CD4-positive, alpha-beta T cell treated with Interleukin-10 for 1 hour (primary cell): ENCODE measurements at places on chromosomes 1 and 21.

DNA sequence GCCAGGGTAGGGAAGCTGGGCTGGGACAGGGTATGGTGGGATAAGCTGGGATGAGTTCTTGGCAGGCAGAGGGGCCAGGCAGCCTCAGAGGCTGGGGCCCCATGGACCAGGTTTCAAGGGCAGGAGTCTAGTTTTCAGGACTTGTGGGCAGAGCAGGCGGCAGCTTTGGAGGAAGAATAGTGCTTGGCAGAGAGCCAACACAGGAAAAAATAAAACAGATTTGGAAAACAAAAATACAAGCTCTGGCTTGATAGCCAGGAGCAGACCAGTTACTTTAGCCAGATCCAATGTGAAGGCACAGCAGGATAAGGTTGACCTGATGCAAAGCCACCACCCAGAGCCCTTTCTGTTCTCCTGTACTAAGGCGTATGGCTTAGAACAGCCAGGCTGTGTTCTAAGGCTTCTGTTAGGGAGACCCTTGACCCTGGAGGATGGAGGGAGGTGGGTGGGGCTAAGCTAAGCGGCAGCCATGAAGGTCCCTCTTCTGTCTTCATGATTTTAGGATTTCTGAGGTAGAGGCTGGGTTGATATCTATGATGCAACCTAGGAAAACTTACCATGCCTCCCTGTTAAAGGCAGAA lies 5.5 kb downstream of the TRAF5 start:
- no peak for DNase-seq

GRCh38 chr1:246705368-246705767 lies 18.8 kb upstream of the SCCPDH start:
- no peak for DNase-seq

GRCh38 chr1:217322834-217323233 lies 308.1 kb downstream of the GPATCH2 start:
- DNase-seq, result no peak

GRCh38 chr1:21539933-21540332 lies 30.7 kb downstream of the ALPL start:
- DNase-seq, result no peak

DNA sequence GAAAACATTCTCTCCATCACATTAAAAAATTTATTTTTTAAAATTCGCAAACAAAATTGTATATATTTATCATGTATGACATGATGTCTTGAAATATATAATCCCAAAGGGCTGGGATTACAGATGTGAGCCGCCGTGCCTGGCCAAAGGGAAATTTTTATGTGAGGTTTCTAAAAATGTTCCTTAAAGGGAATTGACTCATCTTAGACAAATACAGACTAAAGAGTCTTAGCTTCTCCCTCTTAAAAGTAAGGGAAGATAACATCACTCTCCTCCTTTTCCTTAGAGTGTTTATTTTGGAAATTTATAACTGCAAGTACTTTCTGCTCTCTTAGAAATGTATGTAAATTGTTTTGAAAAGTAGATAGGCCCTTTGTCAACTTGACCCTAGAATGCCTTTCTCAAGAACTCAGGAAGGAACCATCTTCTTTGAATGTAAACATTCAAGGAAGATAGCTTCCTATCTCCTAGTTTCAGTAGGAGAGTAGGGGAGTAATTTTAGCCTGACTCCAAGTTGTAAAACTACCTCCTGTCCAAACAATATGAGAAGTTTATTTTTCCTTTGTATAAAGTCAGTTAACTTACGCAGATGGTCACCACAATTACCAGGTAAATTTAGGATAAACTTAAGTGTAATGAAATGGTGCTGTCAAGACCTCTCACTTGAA lies 59.5 kb downstream of the C21orf91 start:
- DNase-seq, result no peak

GRCh38 chr1:240499012-240499411 lies 112.9 kb downstream of the GREM2 start:
- DNase-seq, result no peak

GRCh38 chr1:239250353-239251035 lies 135.9 kb upstream of the CHRM3 start:
- DNase-seq, result no peak

DNA sequence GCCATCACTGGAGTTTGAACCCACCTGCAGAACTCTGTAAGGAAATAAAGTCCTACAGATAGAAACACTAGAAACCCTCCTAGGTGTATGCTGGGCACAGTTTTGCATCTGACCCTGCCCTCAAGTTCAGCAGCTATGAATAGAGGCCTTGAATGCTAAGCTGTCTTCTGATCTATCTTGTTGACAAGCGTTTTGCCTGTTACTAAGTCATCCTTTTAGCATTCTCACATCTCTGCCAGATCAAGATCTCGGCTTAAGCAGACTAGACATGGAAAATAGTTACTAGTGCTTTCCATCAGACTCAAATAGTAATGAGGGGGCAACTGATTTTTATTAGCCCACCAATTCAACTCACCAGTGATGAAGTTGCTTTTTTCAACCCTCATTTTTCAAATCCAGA lies 10.5 kb downstream of the TBX15 start:
- DNase-seq, result no peak

DNA sequence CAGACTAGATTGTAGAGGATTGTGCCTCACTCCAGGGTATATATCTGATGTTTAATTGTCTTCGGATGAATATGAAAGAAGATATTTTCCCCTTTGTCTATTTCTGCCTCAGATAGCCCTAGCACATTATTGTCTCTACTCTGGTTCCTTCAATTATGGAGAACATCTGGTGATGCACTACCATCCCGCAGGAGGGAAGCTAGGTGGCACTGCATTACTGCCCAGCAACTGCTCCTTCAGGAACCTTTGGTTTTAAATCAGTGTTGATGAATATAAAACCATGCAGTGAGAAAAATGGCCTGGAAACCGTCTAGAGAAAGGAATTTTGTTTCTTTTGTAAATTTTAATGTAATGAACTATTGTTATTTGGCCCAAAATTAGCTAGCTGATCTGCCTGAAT lies 68.5 kb downstream of the GPR88 start:
- DNase-seq, result no peak

- no peak for DNase-seq
Measured at GRCh38 chr1:197773856-197774255, 1.4 kb downstream of the DENND1B start.

GRCh38 chr1:99369154-99369553 lies 104.9 kb downstream of the PLPPR4 start:
- no peak for DNase-seq

- no peak for DNase-seq
Measured at GRCh38 chr1:60923389-60924087, 158.8 kb upstream of the NFIA start.

DNA sequence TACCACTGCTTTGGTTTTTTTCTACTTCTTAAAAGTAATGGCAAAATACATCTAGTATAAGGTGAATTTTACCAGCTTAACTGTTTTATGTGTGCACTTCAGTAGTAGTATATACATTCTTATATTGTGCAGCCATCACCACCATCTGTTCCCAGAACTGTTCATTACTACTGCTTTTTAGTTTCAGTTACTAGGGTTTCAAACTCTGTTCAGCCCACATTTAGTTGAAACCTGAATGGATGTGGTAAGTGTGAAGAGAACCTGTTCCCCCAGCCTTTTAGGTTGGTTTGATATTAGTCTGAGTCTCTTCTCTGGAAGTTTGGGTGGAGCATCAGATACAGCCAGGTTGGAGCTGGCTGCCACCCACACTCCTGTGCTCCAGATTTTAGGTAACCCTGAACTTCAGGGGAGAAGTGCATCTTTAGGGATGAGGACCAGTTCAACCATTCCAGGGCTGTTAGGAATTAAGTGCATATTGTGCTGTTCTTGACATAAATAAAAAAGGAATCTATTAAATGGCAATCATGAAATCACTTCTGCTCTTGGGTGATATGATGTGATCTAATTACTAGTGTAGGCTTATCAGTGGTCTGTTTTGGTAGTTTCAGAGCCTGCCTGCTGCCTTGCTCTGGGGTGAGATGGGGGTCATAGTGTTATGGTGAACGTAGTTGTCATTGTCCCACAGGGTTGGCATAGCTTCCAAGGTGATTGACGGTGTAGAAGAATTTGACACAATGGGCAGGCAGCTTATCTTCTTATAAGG lies 32.1 kb downstream of the URB2 start:
- DNase-seq, result no peak

- no peak for DNase-seq
Measured at GRCh38 chr21:22374218-22374969, 1376.2 kb downstream of the NCAM2 start.

DNA sequence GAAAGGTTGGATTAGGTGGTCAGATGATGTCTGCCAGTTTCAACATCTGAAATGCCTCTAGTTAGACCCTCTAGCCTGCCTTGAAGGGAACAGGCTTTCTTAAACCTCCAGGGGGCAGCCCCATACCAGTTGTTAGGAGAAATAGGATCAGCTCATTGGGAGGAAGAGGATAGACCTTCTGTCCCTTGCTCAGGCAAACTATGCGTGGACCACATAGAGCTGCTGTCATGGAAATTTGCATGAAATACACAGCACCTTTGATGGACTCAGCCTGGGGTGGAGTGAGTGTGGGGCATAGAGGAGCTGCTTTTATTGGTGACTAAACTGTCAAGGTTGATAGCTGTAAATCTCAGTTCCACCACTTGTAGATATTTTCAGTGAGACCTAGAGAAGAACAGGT lies 38.4 kb upstream of the SPAG17 start:
- no peak for DNase-seq

DNA sequence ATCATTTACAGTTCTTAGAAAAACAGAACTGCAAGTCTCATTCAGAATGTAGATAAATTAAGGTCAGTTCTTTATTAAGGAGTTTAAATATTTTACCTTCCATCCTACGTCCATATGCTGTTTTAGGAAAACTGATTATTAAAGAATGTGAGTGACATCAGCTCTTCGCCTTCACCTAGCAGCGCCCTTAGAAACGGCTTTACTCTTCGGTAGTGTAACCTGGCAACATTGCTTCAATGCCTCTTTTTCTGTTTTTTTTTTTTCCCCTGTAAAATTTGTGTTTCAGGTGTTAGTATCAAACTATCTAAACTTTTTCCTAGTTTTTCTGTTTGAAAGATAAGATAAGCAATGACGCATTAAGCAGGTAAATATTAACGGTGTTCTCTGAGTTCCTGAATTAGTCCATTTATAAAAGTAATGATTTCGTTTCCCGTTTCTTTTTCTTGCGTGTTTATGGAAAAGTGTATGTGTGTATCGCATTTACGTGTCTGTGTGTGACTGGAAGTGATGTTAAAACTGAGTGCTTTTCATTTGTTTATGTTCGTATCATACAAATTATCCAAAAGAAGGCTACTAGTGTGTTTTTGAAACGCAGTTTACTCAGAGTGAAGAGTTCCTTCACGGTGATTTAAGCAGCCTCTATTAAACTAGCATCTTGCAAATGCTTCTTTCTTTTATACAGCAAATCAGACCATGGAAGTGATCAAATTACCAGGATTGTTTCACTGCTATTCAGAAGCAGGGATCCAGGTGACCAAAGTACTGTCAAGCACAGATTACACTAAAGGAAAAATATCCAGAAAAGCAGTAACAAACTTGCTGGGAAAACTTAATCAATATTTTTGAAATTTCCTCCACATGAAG lies 139.0 kb downstream of the SDCCAG8 start:
- no peak for DNase-seq

- no peak for DNase-seq
Measured at GRCh38 chr1:74470936-74471335, 41.5 kb downstream of the LRRC53 start.
